ENCODE measurements at places on chromosomes 3 and 15.

- no peak for DNase-seq
These were observed 936.1 kb downstream of the PLOD2 start for GRCh38 chr3:145224886-145225285.

DNA sequence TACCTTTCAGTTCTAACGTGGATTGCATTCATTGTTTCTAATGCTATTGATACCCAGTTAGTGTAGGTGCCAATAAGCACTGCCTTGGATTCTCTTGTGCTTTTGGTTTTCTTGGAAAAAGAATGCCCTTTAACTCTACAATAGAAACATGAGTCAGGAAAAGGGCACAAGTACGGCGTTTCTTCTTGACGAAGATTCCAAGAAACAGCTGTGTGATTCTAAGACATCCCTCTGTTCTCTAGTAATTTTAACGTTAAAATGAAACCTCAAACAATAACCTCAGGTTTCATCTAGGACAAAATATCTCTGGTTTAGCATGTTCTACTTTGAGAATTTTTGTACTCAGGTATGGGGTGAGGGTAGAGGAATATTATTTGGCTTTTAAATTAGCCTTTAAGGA is 540.5 kb upstream of the ATP11B start:
- DNase-seq, result no peak

DNA sequence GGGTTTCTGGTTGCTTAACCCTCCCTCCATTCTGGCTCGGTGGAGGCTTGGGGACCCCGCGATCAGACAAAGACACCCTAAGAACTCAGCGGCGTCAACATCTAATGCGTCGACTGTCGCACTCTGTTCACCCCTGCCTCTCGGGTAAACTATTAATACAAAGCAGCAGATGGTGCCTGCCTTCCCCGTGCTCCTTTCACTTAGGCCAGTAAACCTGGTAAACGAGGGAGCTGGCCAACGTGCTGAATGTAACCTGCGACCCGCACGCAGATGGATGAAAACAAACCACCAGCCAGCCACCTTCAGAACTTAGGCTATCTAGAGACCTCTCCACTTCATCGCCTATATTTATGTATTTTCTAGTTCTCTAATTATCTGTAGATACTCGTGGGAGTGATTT is 848 bp upstream of the CADPS start:
- no peak for DNase-seq

GRCh38 chr15:38868326-38869114 is 303.9 kb upstream of the RASGRP1 start:
- DNase-seq, result no peak

- no peak for DNase-seq
These were observed 952 bp upstream of the HDDC3 start for GRCh38 chr15:90933301-90933700.

GRCh38 chr3:88712552-88712951 is 394.9 kb upstream of the EPHA3 start:
- no peak for DNase-seq

- DNase-seq, result no peak
These were observed 25.2 kb downstream of the TSC22D2 start for GRCh38 chr3:150433347-150433746.

DNA sequence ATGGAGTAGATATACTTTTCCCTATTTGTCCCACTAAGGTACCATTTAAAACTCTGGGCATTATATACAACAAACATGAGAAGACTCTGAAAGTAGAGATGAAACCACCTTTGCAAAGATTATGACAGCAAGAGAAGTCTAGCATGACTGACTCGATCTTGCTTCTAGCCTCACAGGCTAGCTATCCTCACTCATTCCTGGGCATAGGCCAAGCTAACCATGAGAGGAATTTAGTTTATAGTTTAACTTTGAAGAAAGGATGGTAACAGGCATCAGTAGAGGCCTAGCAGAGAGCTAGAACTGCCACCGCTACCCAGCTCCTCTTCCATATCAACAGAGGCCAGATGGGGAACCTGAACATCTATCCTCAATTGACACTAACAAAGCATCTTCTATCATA is 63.5 kb upstream of the FSIP1 start:
- DNase-seq, result no peak

DNA sequence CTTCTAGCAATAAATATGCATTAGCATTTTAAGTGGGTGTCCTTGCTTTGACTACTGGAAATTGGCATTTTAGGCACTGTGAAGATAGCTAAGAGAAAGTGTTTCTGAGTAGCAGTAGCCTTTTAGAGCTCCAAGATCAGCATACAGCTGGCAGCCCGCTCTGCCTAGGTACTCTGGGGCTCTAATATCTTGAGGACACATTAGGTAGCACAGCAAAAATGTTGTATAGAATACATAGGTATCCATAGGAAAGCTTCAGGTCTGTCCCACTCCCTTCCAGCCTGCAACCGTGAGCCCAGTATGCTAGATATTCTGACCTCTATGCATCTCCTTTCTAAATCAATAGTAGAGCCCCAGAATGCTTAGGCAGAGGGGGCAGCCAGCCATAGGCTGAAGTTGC is 670.5 kb downstream of the NLGN1 start:
- no peak for DNase-seq

DNA sequence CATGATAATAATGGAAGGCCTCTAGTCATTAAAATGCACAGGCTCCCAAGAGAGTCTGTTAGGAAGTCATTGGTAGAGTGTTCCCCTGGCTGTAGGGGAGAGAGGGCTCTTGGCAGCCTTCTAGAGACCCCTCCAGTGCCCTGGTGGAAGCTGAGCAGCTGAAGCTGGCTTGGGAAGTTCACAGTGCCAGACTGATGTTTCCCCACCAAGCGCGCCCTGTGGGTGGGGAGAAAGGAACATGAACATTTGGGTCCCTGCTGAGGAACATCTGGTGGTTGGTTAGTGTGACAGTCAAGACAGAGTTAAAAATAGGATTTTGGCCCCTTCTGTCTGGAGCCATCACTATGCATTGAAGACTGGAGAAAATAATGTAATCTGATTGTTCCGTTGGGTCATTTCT is 37.1 kb upstream of the RGMA start:
- DNase-seq, result no peak

- DNase-seq, result no peak
These were observed 21.1 kb upstream of the MAP3K13 start for GRCh38 chr3:185341616-185342458.

DNA sequence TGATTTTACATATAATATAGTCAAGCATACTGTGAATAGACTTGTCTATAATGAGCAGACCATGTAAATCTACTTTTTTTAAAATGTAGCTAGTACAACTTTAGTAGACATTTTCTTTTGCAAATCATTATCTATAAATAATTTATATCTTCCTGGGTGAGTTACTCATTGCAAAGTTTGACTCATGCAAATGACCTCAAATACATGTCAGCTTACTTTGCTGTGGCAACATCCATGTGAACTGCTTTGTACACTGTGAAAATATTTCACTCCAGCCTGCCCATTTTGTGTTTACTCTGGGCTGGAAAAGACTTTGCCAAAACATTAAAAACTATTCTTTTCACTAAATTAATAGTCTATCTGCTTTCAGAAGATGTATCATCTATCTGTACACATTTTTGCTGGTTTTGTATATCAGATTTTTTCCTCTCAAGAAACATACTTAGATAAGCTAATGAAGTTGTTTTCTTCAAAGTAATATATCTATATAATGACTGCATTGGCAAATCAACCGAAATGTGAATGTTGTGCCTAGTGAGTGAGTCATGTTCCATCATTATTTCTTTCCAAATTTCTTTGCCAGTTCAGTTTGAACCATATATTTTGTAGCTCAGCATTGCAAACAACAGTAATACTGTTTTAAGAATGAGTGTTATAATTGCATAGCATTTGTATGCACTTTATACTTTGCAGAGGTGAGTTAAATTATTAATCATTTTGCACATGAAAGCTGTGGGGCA is 26.5 kb downstream of the IGSF10 start:
- no peak for DNase-seq

- DNase-seq, result no peak
These were observed 36.2 kb upstream of the FLNB start for GRCh38 chr3:57971975-57972374.

GRCh38 chr3:49512781-49513355 is 41.4 kb upstream of the BSN start:
- DNase-seq, result no peak

DNA sequence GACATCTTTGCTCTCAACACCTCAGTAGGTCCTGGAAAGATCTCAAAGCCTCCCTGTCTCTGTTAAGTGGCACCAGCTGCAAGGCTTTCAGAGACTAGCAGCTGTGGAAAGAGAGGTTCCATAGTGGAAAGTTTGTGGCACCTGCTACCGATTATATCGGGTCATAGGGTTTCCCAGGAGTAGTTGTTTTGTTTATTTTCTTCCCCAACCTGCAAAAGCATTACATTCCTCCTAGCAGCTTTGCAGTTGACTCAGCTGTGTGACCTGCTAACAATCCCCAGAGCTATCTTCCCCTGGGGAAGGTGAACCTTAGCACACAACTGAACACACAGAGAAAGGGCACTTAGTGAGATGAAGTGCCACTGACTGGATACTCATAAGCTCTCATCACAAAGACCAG is 598.9 kb upstream of the GRM7 start:
- DNase-seq, result no peak

- DNase-seq, result no peak
These were observed 388.3 kb upstream of the IL12A start for GRCh38 chr3:159600291-159600690.

DNA sequence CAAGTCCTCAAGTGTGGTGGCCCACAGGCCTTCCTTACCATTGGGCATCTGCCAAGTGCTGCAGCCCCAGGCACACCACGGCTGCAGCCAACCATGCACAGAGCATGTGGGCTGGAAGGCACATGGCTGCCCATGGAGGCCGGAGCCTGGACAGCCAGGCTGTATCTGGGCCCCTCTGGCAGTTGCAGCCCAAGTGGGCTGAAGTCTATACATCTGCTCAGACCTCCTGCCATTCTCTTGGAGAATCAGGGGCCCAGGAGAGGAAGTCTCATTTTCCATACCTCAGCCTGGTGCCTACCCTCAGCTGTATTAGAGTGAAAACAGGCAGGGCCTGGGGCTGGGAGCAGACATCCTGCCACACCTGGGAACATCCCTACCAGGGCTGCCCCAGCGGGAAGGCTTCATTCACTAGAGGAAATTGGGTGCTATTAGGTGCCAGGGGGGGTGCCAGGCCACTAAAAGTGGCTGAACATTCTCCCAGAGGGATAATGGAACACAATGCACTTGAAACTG is 48.0 kb upstream of the SLCO2A1 start:
- no peak for DNase-seq

- DNase-seq, result no peak
These were observed 24.2 kb downstream of the PPM1L start for GRCh38 chr3:160780245-160780644.

DNA sequence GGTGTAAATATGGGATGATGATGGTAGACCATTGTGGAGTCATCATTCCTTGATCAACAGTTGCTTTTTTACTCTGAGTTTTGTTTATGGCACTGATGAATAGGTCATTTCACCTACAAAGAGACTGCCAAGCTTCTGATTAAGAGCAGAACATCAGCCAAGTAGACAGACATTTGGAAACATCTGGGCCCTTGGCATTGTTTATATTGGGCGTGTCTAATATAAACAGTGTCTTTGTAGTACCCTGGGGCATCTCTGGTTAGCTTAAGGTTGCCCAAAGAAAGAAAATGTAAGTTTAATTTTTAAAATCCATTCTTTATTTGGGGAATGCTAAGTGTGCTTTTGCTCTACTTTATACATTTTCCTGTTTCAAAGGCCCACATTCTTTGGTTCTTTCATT is 377.0 kb downstream of the FEZF2 start:
- no peak for DNase-seq

DNA sequence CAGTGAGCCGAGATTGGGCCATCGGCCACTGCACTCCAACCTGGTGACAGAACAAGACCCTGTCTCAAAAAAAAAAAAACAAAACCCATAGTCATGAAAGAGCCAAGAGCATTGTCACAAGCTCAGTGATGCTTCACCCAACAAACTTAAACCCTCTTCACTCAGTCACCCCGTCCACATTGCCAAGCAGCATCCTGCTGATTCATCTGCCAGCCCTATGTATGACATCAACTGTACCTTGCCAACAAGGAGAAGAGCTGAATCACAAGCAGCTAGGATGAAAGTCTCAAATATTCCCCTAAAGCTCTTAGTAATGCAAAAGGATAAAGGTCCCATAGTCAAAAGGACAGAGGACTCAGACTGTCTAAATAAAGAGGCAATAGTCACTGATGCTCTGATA is 90.0 kb downstream of the ANO10 start:
- no peak for DNase-seq

All from activated CD4-positive, alpha-beta T cell treated with anti-CD3 and anti-CD28 coated beads, Interleukin-2, amount 50 U/mL, for 1 hour (primary cell).